MV-4-11 (cell line): ENCODE measurements at places on chromosomes 5 and 9.

GRCh38 chr9:91775011-91775707 lies 174.9 kb downstream of the ROR2 start:
- peak; percentile 65 for DNase-seq

DNA sequence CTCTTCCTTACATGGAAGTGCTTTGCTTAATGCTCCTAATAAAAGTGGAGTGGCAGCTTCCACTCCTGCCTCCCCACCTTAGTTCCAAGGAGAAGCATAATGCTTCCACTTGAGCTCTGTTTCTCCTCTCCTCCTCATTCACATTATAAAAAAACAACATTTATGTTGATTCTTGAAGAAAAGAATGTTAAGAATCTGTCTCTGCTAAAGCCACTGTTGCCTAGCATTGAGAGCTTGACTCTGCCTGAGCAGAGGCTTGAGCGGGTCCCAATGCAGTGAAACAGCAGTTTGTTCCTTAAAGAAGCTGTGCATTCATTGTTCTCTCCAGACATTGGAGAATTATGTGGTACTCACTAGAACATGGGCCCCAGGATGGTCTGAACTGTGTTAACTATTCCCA lies 101.5 kb upstream of the GHR start:
- no peak for DNase-seq

GRCh38 chr9:86434039-86434726 lies 80.0 kb upstream of the TUT7 start:
- DNase-seq, result peak; percentile 18

- no peak for DNase-seq
Measured at GRCh38 chr5:107213025-107213424, 457.7 kb downstream of the EFNA5 start.

GRCh38 chr9:127814619-127815511 lies 12.2 kb downstream of the FPGS start:
- DNase-seq, result no peak

- no peak for DNase-seq
Measured at GRCh38 chr5:133041157-133041784, 10.5 kb upstream of the HSPA4 start.

DNA sequence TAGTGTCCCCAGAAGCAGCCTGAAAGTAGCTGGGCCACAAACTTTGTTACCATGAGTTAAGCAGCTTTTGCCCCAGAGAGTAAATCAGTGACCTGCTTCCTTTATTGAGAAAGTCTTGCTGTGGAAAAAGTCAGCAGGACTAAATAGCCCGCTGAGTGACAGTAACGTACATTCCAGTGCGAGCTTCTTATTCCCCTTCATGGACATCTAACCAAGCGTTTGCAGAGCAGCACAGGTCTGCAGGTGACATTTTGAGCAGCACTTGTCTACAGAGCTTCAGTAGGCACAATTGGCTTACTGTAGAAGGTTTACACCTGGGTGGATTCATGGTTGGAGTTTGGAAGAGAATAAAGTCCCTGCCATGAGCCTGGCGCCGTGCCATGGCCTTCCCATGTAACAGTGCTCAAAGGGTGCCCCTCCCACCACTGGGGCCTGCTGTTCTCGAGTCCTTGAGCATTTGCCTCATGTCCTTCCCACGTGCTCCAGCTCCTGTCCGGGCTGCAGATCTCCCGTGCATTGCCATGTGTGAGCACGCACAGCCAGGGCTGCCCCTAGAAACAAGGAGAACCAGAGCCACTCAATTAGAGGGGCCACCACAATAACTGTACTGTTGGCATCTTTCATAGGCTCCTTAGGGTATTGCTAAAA lies 41.3 kb upstream of the GRHPR start:
- DNase-seq, result no peak

GRCh38 chr5:154367101-154367500 lies 78.7 kb upstream of the SAP30L start:
- no peak for DNase-seq

DNA sequence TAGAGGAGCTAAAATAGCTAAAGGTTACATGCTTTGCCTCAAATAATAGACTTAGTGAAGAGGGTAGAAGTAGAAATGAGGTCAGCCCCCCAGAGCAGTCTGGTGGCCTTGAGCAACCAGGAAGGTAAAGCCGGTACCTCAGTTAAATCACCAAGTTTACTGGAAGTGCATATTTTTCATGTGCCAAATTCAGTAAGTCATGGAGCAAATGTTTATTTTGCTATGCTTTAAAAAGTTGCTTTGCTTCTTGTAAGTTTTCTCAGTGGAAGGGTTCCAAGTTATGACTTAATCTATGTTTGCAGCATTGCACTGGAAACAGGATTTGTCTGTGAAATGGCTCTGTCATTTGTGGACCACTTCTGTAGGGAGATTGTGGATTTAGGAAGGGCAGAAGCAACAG lies 256.7 kb downstream of the ARRDC3 start:
- no peak for DNase-seq

- DNase-seq, result no peak
Measured at GRCh38 chr9:76049341-76049740, 158.9 kb downstream of the PCSK5 start.

DNA sequence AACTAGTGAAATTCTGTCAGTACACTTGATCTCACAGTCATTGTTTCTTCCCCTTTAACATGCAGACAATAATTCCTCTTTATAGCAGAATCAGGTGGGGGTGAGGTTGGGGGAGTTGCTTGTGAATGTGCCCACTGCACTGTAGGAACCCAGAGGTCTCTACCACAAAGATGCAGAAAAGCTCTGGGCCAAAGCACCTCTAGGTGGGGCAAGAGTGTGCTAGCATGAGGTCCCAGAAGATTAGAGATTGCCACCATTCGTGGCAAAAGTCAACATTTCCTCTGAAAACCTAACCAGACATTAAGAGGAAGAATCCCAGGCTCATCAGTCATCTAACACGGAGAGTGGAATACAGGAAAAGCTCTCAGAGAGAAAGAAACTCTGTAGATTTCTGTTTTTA lies 74.5 kb downstream of the PTCD2 start:
- DNase-seq, result peak; percentile 60

GRCh38 chr9:103894184-103894583 lies 199.9 kb upstream of the SMC2 start:
- no peak for DNase-seq

GRCh38 chr9:132210472-132211145 lies 48.8 kb downstream of the NTNG2 start:
- peak; percentile 46 for DNase-seq

DNA sequence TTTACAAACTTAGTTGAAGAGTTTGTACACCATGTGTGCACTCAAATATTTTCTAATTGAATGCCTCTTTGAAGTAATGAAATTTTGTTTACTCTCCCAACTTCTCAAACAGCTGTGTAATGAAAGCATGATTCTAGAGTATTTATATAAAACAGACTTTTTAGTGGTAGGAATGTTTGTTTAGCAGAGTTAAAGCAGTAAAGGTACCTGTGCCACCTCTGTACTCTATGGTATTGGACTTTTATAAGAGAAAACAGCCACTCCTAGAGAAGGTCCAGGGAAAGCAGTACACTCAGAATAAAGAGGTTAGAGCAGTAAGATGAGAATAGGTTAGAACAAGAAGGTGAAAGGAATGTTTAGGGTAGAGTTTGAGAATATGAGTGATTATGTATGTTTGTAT lies 163.1 kb downstream of the CHSY3 start:
- no peak for DNase-seq

DNA sequence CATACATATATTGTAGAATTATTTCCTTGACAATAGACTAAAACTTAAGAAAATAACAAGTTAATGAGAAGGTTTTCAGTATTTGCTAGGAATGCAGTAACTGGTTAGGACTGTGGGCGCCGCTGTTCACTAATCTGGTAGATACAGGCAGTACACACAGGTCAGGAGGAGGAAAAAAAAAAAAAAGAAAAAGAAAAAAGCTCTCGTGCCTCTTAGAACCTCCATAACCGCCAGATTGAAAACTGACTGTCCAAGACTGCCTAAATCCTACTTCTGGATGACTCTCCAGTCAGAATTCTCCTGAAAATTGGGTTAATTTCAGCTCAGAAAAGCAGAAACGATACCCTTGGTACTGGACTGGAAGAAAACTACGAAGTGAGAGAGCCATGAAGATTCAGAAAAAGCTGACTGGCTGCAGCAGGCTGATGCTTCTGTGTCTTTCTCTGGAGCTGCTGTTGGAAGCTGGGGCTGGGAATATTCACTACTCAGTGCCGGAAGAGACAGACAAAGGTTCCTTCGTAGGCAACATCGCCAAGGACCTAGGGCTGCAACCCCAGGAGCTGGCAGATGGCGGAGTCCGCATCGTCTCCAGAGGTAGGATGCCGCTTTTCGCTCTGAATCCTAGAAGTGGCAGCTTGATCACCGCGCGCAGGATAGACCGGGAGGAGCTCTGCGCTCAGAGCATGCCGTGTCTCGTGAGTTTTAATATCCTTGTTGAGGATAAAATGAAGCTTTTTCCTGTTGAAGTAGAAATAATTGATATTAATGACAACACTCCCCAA lies at the start of gene PCDHGA1:
PCDHGA1 (plus strand) TSS at position 216 of the 782 bp plus-strand sequence.
- no peak for DNase-seq

DNA sequence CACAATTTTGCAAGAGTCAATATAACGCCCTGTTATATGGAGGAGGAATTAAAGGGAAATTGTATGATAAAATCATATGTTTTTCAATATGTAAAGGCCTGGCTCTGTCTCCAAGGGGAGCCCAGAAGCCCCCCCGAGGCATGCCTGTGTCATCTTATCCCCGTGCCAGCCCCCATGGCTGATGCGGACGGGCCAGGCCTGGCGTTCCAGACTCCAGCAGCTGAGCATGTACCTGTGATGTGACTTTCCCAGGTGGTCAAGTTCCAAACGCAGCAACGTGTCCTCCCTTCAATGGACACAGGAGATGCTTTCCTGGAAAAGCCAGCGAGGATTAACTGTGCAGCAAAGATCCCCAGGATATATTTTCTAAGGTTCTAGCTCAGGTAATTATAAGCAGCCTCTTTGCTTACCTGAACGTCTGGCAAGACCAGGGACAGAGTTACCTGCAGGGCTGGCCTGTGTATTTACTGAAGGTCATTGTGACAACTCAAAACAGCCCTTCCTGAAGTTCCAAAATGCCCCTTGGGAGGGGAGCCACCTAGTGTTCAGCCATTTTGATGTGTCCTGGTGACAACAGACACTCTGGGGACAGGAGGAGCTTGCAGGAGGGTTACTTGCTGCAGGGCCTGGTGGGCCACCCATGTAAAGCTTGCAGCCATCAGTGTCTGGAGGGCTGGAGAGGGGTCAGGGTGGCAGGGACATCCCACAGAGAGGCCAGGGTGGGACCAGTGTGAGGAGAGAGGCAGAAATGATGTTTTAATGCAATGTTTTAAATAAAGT lies 53.3 kb upstream of the RNU6ATAC start:
- peak; percentile 66 for DNase-seq

- DNase-seq, result no peak
Measured at GRCh38 chr5:150149618-150150017, 6.0 kb downstream of the PDGFRB start.

DNA sequence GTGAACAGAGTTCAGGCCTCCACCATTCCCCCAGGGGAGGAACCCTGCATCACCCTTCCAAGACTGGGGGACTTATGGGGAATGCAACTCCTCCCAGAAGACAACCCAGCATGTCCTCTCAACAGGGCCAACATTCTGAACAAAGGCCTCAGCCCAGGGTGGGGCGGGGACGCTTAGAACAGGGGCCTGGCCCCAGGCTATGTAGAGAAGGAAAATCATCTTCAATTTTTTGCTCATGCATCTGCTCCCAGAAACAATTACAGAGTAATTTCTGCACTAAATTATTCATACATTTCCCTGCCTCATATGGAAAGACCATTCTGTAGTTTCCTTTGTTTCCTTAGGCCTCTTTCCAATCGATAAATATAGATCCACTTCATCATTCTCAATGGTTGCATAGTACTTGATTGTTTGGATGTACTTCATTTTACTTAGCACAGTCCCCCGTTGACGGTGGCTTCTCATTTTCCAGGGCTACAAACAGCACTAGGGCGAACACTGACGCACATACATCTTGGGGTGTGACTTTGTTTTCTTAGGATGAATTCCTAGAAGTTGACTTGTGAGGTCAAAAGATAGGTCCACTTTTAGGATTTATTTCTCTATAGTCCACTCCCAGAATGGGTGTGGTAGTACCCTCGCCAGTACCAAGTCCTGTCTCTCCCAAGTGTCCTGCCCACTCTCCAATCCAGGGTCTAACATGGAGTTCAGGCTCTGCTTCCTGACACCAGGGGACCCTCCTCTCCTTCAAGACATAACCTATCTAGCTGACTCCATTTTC lies 27.2 kb upstream of the SMU1 start:
- no peak for DNase-seq

GRCh38 chr5:161547738-161548486 lies 1.4 kb upstream of the GABRB2 start:
- DNase-seq, result no peak

- no peak for DNase-seq
Measured at GRCh38 chr5:13910201-13910600, 34.3 kb downstream of the DNAH5 start.

DNA sequence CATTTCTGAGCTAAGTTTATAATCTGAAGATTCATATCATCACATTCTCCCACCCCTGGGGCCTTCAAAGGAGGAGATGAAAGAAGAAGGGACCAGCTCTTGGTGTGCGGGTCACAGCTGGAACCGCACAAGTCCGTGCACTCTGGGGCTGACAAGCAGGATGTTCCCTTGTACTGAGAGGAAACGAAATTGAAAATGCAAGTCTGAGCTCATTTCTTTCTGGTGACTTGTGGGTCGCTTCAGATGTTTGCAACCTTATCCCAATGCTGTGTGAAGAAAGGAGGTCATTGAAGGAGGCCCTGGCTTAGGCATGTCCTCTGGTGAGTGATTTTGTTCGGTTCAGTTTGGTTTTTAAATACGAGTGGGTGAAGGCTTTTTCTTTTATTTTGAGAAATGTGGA lies 59.6 kb downstream of the C9orf152 start:
- DNase-seq, result peak; percentile 90

GRCh38 chr5:80799573-80799972 lies 144.8 kb upstream of the DHFR start:
- DNase-seq, result no peak

GRCh38 chr5:42315214-42315613 lies 108.0 kb upstream of the GHR start:
- no peak for DNase-seq

DNA sequence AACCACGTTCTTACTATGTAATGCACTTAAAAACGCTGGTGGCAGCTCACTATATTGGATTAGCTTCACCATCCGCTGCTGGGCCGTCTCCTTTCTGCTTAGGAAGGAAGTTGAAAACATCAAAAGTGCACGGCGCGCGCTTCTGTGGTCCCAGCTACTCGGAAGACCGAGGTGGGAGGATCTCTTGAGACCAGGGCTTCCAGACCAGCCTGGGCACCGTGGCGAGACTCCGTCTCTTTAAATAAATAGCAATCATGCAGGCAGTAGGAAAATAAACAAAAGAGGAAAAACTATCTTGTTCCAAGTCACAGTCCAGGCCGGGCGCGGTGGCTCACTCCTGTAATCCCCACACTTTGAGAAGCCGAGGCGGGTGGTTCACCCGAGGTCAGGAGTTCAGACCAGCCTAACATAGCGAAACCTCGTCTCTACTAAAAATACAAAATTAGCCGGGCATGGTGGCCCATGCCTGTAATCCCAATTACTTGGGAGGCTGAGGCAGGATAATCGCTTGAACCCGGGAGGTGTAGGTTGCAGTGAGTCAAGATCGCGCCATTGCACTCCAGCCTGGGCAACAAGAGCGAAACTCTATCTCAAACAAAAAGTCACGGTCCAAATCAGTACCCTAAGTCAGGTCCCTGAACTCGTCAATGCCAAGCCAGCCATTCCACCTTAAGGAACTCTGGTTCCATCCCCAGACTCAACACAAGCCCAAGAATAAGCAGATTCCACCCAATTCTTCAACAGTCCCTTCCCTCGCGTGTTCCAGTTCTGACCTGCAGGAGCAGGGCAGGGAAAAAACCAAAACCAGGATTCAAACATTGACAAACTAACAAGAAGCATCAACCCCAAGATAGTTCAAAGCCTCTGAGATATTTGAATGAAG lies 1.0 kb upstream of the GOLGA1 start:
- peak; percentile 59 for DNase-seq

- peak; percentile 43 for DNase-seq
Measured at GRCh38 chr9:15642369-15642962, 89.6 kb downstream of the CCDC171 start.
